ENCODE measurements at places on chromosomes 6 and 20.

DNA sequence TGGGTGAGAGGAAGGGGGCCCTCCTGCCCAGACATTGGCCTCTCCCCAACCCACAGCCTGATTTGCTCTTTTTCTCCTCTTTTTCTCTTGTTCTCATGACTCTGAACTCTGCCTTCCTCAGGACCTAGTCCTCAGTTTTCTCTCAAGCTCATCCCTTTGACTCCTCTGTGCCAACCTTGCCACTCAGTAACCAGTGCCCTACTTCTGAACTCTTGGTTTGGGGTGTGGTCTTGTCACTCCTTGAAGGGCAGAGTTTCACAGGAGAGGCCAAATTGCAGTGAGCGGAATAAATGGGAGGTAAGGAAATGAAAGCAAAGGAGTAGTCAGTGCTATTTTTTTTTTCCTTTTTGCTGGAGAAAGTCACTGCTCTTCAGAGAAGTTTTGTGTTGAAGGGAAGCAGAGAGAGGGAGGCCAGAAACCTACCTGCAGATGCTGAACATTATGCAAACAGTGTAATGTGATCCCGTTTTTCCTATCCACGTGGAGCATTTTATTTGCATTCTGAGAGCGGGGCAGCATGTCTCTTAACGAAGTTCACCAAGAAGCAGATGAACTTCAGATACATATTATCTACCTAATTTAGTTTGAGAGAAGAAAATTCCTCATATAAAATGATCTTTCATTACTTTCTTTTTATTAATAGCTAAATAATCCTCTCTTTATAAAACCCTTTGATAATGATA lies 26.9 kb downstream of the CFAP61 start:
- no peak for DNase-seq

- no peak for DNase-seq
These were observed 58.0 kb upstream of the MYL9 start for GRCh38 chr20:36483209-36483918.

GRCh38 chr20:48180024-48180423 lies 394.7 kb upstream of the SULF2 start:
- no peak for DNase-seq

GRCh38 chr6:130671119-130671518 lies 156.1 kb upstream of the SMLR1 start:
- DNase-seq = no peak

DNA sequence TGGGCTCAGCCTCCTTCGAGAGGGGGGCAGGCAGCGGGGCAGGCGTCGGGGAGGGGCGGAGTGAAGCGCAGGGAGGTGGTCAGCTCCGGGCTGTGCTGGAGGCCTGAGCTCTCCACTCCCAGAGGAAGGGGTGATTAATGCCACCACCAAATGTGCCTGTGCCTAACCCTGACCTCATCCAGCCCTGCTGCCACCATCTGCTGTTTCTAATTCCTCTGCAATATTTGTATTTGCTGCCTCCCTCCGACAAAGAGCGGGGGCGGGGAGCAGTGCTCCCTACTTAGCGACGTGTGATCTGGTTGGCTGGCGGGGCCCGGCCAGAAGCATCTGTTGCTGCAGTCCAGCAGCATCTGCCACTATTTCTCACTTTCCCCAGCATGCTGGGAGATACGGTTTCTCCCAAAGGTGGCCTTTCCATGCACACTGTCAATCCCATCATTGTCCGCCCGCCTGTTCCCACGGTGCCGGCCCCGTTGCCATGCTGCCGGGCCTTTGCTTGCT lies 47.0 kb downstream of the DLL1 start:
- peak; percentile 44 for DNase-seq

- DNase-seq = no peak
These were observed 67.1 kb downstream of the TFAP2A start for GRCh38 chr6:10347561-10348327.

DNA sequence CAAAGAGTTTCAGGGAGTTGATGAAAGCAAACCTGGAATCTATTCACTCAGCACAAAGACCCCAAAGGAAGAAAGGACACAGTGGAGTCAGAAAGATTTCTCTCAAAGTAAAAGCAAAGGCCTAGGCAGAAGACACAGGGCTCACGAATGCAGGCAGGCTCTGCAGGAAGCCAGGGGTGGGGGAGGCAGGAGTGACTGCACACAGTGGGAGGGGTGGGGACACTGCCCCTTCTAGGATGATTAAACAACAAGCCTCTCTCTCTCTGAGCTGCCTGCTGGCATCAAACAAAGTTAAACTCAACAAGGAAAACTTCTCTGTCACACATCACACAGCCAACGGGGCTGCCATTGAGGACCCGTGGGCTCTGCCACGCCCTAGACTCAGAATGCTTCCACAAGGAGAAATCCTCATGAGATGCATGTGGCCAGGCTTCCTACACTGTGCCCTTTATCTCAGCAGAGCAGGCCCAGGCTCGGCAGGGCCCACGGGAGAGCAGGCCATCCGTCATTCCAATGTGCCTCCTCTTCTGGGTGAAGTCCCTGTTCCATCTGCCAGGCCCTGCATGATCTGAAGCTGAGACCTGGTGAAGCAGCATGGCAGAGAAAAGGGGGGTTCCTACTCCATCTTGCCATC lies 70.1 kb downstream of the RAMACL start:
- DNase-seq = no peak

- no peak for DNase-seq
These were observed 116.7 kb upstream of the SSTR4 start for GRCh38 chr20:22918286-22918983.

GRCh38 chr6:36364669-36365479 lies 22.6 kb downstream of the ETV7 start:
- no peak for DNase-seq

DNA sequence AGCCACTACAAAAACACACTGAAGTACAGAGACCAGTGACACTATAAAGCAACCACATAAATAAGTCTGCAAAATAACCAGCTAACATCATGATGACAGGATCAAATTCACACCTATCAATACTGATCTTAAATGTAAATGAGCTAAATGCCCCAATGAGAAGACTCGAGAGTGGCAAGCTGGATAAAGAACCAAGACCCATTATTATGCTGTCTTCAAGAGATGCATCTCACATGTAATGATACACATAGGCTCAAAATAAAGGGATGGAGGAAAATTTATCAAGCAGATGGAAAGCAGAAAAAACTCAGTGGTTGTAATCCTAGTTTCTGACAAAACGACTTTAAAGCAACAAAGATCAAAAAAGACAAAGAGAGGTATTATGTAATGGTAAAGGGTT lies 138.1 kb upstream of the PLN start:
- no peak for DNase-seq

GRCh38 chr20:35307666-35308653 lies 15.7 kb upstream of the FAM83C start:
- DNase-seq = peak; percentile 72

- no peak for DNase-seq
These were observed 881.5 kb upstream of the SLC35B3 start for GRCh38 chr6:9316831-9317230.

- DNase-seq = no peak
These were observed 158.9 kb upstream of the OLIG3 start for GRCh38 chr6:137652961-137653705.

DNA sequence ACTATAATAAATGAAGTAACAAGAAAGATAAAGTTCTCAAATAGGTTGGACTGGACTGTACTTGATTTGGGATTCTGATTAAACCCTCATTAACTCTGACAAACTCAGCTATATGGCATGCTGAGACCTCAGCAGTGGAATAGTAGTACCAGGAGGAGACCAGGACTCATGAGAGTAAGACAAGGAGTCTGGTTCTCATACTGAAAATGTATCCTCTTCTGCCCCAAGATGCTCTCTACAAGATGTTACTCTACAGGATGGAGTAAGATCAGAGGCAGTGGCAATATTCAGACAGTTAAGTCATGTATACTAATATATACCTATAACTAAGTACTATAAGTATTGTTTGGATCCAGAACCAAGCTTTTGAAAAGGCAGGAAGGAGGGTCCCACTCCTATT lies 31.9 kb upstream of the SYNCRIP start:
- no peak for DNase-seq

DNA sequence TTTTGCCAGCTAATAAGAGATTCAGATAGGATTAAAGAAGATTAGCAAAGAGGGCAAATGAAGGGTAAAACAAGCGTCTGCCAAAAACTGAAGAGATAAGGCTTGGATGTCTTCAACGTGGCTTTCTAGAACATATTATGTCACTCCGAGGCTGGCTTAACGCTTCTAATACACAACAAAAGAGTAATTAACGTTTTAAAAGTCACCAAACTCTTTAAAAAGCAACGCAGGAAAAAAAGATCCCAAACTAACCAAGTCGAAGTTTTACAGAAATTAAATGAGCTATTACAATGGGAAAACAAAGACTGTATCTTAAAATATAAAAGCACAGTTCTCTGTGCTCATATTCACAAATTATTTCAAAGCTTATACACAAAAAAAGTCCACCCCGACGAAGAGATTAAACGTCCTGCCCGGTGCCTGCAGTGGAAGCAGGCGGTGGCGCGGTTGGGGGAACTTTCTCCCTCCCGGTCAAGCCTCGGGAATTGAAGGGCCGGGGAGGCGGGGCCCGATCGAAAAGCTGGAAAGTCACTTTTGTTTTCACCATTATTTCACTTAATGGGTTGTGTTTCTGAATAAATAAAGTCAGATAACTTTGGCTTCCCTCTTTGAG lies 1.2 kb downstream of the MAK start:
- no peak for DNase-seq

GRCh38 chr6:52549428-52549827 lies 27.4 kb downstream of the TRAM2 start:
- DNase-seq = no peak

DNA sequence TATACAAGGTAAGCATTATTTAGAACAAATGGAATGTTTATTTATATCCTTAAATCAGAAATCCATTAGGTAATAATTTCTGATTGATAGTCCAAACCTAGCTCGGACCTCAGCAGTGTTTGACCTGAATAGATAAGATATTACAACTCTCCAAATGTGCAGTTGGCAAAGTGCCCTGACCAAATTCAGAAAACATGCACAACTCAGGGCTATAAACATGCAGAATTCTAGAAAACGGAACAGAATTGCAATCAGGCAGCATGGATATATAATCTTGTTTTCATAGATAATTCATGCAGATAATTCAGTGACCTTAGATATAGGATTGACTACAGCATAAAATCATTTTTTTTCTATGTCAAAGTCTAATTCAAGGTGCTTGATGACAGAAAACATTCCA lies 626.6 kb upstream of the CITED2 start:
- DNase-seq = no peak

Measured in skeletal muscle cell (primary cell).